Hypothalamus (tissue), 51 donors: ENCODE measurements at places on chromosomes 2 and 18.

GRCh38 chr18:54532222-54532621, 58.8 kb upstream of the DYNAP start:
- no peak for DNase-seq

- no peak for DNase-seq
Observed at GRCh38 chr2:95323347-95324155, 26.4 kb downstream of the KCNIP3 start.

- no peak for DNase-seq
Observed at GRCh38 chr2:190959911-190960788, 53.8 kb downstream of the STAT1 start.

GRCh38 chr2:68908392-68908970, 37.3 kb upstream of the BMP10 start:
- no peak for DNase-seq

GRCh38 chr18:72612894-72613533, 68.9 kb upstream of the CBLN2 start:
- DNase-seq = no peak

DNA sequence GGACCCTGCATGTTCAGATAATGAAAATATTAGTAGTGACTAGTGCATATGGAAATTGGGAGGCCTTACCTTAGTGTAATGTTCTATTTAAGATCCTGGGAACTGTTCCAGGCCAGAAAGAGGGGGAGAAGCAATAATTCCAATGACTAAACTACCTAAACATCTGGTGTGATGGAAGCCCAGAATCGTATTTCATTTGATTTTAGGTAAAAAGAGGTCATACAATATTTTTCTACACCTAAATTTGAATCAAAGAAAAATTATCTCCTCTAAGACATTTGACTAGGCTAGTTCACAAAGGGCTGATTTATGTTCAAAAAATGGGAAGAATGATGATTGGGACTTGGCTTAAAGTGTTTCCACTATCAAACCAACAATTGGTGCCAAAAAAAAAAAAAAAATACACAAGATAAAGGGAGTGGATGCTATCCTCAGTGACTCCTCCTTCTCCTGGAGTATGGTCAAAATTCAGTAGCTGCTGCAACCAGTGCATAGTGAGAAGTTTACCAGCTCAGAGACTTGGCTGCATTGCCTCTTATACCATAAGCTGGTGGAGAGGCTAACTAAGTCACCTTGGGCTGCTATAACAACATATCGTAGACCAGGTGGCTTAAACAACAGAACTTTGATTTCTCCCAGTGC, 1038.3 kb upstream of the ACVR2A start:
- no peak for DNase-seq

- DNase-seq = no peak
Observed at GRCh38 chr2:176083796-176084261, at the start of gene EVX2. Gene EVX2, minus strand, starts transcription at chr2:176083962. Its CDS starts 186 bp downstream, at chr2:176083776.

DNA sequence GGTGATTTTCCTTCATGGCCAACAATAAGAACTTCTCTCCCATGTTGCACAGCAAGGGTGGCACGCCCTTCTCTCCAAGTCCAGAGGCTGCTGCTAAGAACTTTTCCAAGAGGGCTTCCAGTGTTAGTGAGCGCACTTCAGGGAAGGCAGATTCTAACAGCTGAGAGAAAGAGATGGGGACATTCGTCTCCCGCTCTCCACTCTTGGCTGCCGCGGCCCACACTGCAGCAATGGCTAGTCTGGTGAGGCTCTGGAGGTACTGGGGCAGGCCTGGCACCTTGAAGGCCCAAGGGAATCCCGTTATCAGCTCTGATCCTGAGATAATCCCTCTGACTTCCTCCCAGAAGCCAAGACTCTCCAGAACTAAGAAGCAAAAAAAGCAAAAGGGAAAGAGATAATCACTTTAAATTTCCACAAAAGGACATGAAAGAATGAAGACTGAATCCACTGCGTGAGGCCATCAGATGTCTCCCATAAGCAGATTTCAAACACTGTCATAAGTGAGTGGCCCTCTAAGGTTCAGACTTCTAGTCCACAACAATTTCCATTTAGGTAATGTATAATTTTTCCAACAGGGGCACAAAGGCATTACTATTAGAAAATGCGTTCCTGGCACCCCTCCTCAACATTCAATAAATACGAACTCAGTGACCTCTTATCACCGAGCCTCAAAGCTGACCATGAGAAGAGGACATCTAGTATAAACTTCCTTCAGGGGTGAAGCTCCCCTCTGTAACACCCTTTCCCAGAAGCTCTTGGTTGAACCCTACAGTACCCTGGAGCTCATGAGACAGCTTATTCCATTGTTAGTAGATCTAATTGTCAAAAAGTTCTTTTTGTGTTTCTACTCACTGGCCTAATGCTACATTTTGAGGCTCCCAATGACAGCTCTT, 66.7 kb upstream of the ZFP36L2 start:
- DNase-seq = no peak

DNA sequence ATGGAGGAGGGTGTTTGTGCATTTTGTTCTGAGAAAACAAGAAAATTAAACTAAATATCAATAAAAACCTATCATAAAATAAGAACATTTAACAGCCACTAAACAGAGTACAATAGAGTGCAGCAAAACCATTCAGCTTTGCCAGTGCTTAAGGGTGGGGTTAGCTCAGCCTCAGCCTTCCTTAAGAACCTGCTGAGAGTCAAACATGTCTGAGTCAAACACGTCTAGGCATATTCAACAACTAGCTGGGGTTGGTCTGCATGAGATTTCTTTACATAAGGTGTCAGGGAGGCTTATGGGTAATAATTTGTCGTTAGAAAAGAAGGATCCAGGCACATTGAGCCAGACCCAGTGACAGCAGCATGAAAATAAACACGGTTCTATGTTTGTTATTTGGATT, 298.2 kb downstream of the SP3 start:
- no peak for DNase-seq

DNA sequence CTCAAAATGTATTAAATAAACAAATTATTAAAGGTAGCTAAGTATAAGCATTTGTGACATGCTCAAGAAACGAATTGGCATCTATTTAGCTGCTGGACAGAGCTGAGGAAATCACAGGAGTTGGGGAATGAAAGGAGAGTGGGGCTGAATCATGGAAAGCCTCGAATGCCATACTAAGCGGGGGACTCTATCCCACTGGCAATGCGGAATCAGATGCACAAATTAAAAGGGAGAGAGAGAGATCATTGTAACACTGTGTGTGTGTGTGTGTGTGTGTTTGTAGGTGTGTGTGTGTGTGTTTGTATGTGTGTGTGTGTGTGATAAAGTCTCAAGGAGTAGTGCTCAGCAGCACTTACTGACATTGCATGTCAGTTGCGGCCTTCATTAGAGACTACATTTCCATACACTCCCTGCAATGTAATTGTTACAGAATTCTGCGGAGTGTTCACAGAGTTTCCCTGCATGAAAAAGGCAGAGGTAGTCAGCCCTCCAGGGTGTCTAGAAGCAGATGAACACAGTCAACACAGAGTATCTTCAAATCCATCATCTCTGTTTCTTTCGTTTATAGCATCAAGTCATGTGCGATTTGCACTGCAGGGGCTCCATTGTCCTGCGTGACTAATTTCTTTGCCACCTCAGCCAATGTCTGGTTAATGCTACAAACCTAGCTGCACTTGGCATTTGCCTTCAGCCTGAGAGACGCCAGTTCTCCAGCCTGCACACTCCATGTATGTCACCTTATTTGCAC, 111.7 kb upstream of the CYRIA start:
- DNase-seq = no peak

- no peak for DNase-seq
Observed at GRCh38 chr18:55457028-55457427, 131.0 kb downstream of the TCF4 start.

GRCh38 chr2:103254611-103255010, 492.8 kb downstream of the TMEM182 start:
- DNase-seq = no peak

DNA sequence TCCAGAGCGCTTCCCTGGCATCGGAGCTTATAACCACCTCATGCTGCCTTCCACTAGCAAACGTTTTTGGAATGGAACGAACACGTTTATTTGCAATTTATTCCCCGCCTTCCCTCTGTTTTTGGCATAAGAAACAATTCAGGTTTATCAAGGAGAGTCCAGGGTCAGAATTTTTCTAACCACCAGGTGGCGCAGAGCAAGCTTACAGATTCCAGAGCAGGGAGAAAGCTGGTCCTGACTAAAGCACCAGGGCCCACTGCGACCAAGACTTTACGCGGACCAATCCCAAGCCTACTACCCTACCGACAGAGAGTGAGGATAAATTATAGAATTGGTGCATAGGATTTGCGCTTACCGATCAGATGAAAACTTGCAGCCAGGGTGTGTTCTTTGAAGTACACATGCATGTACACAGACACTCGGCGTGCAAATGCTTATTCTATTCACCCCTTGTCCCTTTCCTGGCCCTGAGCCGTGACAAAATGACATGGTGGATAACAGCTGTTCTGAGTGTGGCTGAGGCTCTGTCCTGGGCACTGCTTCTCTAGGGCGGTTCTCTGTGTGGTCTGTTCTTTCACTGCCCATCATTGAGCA, 34.7 kb downstream of the NAPG start:
- peak; percentile 35 for DNase-seq

GRCh38 chr18:55386545-55386944, 201.4 kb downstream of the TCF4 start:
- DNase-seq = no peak

- DNase-seq = no peak
Observed at GRCh38 chr2:166637051-166637450, 143.0 kb upstream of the SCN7A start.

DNA sequence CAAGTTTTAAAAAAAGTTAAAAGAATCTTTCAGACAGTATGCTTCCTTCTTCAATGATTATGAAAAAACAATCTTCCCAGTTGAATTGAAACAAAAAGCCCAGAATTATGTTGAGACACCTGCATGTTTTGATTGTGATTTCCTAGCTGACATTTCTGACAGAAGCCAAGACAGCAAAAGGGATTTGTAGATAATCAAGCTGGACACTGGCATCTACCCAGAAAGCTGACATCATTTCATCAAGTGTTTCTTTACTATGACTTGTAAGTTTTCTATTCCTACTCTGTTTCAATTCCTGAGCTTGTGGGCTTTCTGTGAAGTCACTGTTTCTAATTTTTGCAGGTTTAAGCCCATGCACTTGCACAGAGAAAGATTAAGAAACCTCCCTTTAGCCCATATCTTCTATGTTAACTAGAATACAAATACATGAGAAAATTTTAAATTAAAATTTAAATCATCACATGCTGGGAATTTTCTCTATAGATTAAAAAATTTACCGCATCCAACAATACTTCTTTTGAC, 82.9 kb upstream of the CCDC85A start:
- no peak for DNase-seq

GRCh38 chr2:123916531-123916930, 108.6 kb upstream of the CNTNAP5 start:
- DNase-seq = no peak
